ENCODE measurements at places on chromosomes 1 and 21.

GRCh38 chr21:29193901-29194300 is 63.5 kb downstream of the MAP3K7CL start:
- no peak for DNase-seq

- DNase-seq: no peak
Measured at GRCh38 chr1:163265547-163265946, 56.2 kb upstream of the NUF2 start.

DNA sequence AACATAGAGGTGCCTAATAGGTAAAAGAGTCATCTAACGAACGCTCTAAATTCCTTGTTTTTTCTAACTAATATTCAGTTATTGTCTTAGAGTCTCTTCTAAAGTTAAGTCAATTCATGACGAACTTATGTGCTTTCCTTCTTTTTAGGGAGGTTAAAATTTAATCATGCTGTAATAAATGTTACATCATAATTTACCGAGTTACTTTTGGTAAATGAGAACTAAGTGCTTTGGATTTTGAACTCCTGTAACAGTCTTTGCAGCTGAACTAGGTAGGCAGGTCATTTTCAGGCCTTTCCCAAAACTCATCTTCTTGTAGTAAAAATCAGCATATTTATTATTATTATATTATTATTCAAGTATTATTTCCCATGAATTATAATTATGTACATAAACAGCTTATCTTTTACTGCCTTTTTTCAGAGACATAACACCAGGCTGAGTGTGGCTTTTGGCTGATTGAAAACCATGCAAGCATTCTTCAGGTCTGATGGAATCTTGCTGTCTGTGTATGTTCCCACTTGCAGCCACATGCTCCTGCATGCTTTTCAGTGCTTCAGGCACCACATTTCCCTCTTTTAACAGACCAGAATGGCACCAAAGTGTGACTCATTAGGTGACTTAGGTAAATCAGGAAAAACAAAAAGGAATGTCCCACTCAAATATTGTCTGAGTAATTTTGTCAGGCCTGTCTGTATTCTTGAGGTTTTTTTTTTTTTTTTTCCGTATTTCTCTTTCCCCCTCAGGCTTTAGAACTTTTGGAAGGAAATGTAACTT is 81.0 kb upstream of the CD55 start:
- no peak for DNase-seq

GRCh38 chr1:9128520-9129265 is at the start of gene GPR157:
TSS of gene GPR157 (minus strand) at chr1:9129102. CDS start at chr1:9129027, 75 bp downstream.
- DNase-seq: peak; percentile 54
